ENCODE measurements at places on chromosomes 3 and 15.
A peak's percentile ranks its signal among the peaks of the same experiment; 100 is the strongest.

GRCh38 chr3:117565777-117566176 lies 856.2 kb downstream of the TUSC7 start:
- no peak for DNase-seq

DNA sequence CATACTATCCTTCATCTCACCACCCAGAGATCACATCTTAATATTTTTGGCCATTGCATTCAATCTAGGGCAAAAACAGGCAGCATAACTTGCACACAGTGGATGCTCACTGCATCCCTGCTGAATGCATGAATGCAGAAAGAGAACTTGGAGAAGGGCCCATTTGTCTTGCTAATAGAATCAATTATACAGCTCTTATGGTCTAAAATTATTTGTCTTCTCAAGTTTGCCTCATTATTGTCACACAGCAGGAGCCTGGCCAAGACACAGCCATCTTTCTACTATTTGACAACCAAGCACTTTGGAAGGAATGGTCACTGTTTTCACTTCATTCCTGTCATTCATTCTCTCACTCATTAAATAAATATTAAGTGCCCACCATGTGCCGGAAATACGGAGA lies 1.2 kb upstream of the ARHGEF26 start:
- no peak for DNase-seq

DNA sequence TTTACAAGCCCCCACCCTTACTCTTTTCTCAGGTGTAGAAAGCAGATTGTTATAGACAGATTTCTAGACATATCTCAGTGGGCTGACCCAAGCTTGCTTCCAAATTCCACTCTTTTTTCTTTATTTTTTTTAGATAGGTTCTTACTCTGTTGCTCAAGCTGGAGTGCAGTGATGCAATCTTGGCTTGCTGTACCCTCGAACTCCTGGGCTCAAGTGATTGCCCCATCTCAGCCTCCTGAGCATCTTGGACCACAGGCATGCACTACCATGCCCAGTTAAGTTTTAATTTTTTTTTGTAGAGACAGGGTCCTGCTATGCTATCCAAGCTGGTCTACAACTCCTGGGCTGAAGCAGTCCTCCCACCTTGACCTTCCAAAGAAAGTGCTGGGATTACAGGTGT lies 53.5 kb upstream of the ADAMTS9 start:
- no peak for DNase-seq

GRCh38 chr3:124329723-124330122 lies 337.8 kb upstream of the ROPN1 start:
- DNase-seq = no peak

- DNase-seq = peak; percentile 2
Measured at GRCh38 chr3:32177702-32178198, 60.7 kb upstream of the CMTM8 start.

GRCh38 chr3:81549831-81550230 lies 211.6 kb downstream of the GBE1 start:
- no peak for DNase-seq

- no peak for DNase-seq
Measured at GRCh38 chr3:149542375-149543312, 68.1 kb downstream of the TM4SF4 start.

- DNase-seq = peak; percentile 12
Measured at GRCh38 chr3:4983739-4984510, 4.7 kb downstream of the BHLHE40 start.

GRCh38 chr3:13046569-13047274 lies 26.5 kb downstream of the IQSEC1 start:
- no peak for DNase-seq

- DNase-seq = no peak
Measured at GRCh38 chr3:38966811-38967692, 84.7 kb downstream of the SCN11A start.

- DNase-seq = no peak
Measured at GRCh38 chr15:22810853-22811338, 24.5 kb downstream of the NIPA1 start.

DNA sequence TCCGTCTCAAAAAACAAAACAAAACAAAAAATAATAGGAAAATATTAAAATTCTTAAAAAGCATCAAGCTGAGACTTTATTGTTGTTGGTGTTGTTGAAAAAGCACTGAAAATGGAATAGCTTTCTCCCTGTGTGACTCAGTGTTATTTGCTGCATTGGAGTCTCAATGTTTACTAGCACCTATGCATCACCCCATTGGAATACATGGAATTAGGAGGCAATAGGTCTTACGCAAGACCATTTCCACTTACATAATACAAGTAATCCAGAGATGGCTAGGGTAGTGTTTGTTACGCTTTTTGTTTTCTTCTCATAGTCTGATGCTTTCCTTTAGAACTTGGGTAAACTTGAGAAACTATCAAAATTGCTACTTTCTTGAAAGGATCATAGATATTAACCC lies 15.2 kb downstream of the GXYLT2 start:
- DNase-seq = no peak

GRCh38 chr3:186570941-186571643 lies 572 bp downstream of the DNAJB11 start:
- no peak for DNase-seq

- DNase-seq = no peak
Measured at GRCh38 chr3:2978977-2979732, 131.0 kb downstream of the IL5RA start.

GRCh38 chr15:29128671-29129070 lies 141.0 kb downstream of the NSMCE3 start:
- no peak for DNase-seq

- DNase-seq = no peak
Measured at GRCh38 chr3:9399746-9400145, 2.3 kb downstream of the SETD5 start.

GRCh38 chr3:13541691-13542090 lies 7.2 kb upstream of the FBLN2 start:
- DNase-seq = no peak

- DNase-seq = no peak
Measured at GRCh38 chr3:134064081-134064480, 34.4 kb upstream of the SLCO2A1 start.

DNA sequence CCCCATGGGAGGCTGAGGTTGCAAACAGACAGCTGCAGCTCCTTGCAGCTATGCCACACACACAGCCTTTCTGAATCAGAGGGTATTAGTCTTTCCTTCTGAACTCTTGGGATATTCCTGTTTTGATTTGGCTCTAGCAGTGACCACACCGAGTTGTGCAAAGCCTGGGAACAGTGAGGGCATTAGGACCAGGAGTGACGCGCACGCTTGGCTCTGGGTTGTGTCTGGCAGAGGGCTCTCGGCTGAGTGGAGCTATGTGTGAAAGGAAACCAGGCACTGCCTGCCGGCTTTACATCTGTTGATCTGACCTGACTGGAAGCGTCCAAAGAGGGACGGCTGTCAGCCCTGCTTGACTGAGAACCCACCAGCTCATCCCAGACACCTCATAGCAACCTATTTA lies at the start of gene GALNT15:
TSS of gene GALNT15 (plus strand) at position 292 of the 400 bp plus-strand sequence. CDS start 472 bp downstream, outside the sequence.
- no peak for DNase-seq

- DNase-seq = no peak
Measured at GRCh38 chr15:70768257-70768883, 5.0 kb upstream of the UACA start.

- no peak for DNase-seq
Measured at GRCh38 chr3:155609586-155609985, 135.3 kb downstream of the PLCH1 start.

- DNase-seq = no peak
Measured at GRCh38 chr3:173037840-173038483, 103.1 kb downstream of the SPATA16 start.

GRCh38 chr3:194312743-194313281 lies 38.3 kb downstream of the CPN2 start:
- no peak for DNase-seq
